ENCODE measurements at places on chromosomes 12 and 14.

DNA sequence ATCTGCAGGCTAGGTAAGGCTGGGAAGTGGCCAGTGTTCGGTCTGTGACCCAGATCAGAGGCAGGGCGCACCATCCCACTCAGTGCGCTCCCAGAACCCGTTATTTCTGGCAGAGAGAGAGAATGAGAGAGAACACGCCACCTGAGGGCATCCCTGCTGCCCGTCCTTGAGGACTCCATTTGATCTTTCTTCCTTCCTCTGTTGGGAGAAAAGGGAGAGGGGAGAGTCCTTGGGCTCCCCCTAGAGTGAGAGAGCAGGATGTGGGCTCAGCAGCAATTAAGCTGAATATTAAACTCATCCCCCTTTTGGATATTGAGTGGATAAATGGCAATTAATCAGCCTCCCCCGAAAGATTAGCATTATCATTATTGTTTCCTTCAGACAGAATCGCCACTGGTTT lies 70.6 kb downstream of the IFT43 start:
- no peak for DNase-seq

DNA sequence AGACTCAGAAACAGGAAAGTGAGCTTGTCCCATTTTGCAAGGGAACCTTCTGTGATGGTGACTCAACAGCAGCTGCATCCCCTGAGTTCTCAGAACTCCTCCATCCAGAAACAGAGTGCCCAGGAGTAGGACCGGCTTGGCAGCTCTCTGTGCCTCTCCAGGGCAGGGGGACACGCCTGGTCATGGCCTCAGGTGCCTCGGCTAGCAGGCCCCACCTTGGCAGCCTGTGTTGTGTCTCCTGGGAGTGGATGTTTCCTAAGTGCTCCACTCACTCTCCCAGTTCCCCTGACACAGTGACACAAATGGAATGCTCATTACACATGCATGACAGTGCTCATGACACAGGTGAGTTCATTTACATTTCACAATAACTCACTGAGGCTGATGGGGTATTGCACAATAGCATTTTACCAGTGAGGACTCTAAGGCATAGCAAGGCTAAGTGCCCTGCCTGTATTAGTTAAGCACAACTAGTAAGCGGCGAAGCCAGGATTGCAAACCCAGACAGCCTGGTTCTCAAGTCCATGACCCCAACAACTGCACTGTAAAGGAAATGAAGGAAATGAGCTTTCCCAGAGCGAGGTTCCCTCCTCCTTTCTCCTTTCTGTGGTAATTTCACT lies 47.4 kb downstream of the CALM1 start:
- DNase-seq: no peak

DNA sequence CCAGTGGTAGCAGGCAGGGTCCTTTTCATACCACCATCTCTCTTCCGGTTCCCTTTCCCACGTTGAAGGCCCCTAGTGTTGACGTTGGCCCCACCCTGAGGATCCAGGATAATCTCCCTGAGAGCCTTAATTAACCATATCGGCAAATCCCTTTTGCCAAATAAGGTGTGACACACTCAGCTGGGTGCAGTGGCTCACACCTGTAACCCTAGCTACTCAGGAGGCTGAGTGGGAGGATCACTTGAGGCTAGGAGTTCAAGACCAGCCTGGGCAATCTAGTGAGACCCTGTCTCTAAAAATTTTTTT lies 2.8 kb upstream of the TMEM119 start:
- DNase-seq: no peak

DNA sequence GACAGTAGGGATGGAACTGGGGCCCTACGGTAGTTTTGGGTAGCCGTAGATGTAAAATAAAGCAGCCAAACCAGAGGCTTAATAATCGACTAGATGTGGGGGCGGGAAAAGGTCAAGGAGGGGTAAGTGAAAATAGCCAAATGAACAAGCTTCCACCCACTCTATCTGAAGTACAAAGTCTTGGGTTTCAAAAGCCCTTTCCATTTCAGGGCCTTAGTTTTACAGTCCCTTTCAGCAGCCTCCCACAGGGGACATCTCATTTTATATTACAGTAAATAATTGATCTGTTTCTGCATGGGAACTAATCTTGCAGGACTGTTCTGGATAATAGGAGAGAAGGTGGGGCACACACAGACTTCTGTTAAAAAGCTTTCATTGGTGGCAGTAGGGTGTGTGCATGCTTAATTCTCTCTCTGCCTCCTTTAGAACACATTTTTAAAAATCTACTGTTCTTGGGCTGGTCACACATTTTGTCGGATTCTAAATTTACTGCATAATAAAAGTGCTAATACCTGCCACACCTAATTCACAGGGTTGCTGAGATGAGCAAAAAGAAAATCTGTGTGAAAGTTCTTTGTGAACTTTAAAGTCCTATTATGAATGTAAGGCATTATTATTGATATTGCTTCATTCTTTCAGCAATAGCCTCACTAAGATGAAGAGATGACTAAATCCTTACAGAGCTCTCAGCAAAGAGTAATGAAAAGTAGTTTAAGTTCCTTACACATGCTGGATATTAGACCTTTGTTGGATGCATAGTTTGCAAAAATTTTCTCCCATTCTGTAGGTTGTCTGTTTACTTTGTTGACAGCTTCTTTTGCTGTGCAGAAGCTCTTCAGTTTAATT lies 104.6 kb downstream of the ITPR2 start:
- no peak for DNase-seq
